Endothelial cell of umbilical vein (primary cell): ENCODE measurements at places on chromosomes 6 and 20.
A peak's percentile ranks its signal among the peaks of the same experiment; 100 is the strongest.

GRCh38 chr20:24701027-24701426 is 231.6 kb downstream of the SYNDIG1 start:
- DNase-seq = no peak

- no peak for DNase-seq
These were observed 13.8 kb downstream of the CFAP206 start for GRCh38 chr6:87421576-87421975.

DNA sequence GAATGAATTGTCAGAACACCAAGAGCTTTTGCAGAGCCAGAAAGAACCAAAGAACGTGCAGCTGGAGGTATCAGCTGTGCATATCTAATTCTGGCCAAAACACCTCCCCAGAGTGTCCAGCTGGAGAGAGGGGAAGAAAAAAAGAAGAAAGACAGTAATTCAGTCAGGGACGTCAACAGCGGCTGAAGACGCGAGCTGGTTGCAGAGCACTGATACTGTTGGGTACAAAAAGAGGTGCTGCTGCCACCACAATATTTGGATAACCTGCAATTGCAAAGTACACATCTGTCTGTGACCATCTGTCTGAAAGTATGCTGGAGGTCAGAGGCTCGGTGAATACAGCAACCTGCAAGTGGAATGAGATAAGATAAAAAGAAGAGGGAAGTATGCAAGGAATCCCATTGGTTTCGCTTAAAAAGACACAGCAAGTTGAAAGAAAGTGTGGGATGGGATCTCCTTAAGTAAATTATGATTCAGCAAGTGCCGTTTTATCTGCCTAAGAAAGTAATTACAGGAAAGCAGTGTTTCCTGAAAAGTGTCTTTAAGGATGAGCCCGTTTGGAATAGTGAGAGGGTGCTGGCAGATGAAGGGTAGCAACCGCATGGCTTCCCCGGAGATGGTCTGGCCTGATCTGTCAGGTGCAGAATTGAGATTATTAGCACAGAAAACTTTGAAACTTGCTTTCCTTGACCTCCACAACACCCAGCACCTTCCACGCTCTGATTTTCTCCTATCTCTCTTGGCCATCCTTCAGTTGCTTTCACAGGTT is 189.9 kb upstream of the PRDM1 start:
- no peak for DNase-seq

DNA sequence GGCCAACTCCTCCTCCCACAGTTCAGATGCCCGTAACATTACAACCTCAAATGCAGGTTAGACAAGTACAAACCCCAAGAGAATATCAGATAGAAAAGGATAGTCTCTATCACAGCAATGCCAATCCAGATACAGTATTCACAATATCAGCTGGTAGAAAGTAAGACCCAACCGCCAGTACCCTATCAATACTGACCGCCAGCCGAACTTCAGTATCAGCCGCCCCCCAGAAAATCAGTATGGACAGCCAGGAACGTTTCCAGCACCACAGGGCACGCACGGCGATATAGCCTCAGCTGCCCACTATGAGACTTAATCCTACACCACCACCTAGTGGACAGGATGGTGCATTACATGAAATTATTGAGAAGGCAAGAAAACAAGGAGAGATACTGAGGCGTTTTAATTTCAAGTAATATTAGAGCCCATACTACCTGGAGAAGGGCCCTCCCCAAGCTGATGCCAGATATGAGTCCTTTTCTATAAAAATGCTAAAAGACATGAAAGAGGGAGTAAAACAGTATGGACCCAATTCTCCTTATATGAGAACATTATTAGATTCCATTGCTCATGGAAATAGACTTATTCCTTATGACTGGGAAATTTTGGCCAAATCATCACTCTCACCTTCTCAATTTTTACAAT is 17.6 kb upstream of the EIF2S2 start:
- peak; percentile 78 for DNase-seq

- DNase-seq = no peak
These were observed 230.8 kb downstream of the BCAS1 start for GRCh38 chr20:53839423-53840176.

DNA sequence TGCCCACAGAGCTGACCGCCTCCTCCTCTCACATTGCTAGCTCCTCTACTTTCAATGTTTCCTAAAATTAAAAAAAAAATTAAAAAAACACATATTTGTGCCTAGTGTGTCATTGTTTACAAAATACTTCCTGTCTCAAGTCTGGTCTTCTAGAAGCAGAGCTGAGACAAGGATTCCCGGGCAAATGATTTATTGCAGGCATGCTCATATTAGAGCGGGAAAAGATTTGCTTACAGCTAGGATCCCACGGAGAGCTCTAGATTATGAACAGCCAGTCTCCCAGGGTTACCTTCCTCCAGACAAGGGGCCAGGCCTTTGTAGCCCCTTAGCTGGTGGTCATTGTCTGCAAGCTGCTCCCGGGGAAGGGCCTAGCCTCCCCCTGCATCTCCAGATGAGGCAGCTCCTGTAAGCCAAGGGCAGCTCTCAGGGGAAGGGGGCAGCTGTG is 9.4 kb downstream of the PACSIN1 start:
- DNase-seq = no peak

GRCh38 chr20:16599257-16599656 is 26.0 kb upstream of the KIF16B start:
- no peak for DNase-seq

DNA sequence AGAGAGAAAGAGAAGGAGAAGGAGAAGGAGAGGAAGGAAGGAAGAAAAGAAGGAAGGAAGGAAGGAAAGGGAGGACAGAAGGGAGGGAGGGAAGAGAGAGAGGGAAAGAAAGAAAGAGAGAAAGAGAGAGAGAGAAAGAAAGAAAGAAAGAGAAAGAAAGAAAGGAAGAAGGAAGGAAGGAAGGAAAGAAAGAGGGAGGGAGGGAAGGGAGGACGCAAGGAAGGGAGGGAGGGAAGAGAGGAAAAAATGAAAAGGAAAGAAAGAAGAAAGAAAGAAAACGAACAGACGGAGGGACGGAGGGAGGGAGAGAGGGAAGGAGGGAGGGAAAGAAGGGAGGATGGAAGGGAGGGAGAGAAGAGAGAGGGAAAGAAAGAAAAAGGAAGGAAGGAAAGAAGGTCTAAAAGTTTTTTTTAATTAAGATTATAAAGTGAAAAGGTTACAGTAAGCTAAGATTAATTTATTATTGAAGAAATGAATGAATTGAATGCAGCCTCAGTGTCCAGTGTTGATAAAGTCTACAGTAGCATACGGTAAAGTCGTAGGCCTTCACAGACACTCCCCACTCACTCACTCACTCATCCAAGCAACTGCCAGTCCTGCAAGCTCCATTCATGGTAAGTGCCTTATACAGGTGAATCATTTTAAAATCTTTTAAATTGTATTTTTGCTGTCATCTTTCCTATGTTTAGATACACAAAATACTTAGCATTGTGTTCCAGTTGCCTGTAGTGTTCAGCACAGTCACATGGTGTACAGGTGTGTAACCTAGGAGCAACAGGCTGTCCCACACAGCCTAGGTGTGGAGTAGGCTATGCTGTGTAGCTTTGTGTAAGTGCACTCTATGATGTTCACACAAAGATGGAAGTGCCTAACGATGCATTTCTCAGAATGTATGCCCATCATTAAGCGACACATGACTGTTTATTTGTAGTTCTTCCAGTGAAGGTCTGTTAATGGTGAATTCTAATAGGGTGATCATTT is 20.3 kb upstream of the ARID1B start:
- DNase-seq = no peak

DNA sequence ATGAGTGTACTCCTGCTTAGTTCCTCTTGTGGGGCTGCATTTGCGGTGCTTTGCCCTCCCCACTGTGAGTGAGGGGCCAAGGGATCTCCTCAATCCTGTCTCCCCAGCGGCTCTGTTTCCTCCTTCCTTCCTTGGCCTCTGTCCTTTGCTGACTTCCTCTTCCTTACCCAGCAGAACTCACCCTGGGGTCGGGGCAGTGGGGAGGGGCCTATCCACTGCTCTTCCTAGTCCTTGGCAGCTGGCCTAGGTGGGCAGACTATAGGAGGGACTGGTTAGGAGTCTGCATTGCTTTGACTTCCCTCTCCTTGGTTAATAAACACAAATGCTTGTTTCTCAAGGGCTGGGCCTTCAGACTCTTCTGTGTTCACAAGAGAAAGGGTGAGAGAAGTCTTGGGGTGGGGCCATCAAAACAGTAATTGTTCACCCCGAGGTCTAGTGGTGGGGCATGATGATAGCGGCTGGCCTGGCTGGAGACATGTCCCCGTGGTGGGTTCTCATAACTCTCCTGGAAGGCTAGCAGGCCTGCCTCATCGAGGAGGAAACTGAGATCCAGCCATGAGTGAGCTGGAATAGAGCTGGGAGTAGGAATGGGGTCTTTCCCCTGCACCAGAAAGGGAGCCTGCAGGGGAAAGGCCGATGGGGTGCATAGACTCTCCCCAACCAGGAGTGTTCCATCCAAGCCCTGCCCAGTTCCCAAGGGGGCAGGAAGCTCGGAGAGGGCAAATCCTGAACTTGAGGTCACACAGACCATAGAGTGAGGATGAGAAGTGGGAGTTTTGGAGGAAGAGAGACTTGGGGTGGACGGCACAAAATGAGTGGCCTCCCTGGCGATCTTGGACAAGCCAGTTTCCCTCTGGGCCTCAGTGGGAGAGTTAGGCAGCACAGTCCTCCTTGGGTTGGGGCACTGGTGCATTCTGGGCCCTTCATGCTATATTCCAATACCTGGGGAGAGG is 12.7 kb downstream of the FAM110A start:
- DNase-seq = no peak

DNA sequence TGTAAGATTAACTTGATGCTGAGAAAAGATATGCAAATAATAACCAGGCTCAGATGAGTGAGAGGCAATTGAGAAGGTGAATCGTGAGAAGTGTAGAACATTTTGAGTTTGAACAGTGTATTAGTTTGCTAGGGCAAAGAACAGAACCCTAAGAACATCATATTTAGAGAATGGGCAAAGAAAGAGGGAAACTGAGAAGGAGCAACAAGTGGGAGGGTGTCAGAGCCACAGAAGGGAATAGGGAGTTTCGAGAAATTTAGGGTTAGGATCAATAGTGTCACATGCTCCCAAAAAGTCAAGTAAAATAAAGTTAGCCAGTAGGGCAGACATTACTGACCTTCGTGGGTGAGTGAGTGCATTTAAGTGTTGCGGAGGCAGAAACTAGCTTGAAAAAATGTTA is 5.5 kb upstream of the FAXC start:
- no peak for DNase-seq

GRCh38 chr6:137414599-137414998 is 79.6 kb downstream of the OLIG3 start:
- DNase-seq = no peak

- DNase-seq = no peak
These were observed 101.1 kb downstream of the CDK19 start for GRCh38 chr6:110714143-110714542.

DNA sequence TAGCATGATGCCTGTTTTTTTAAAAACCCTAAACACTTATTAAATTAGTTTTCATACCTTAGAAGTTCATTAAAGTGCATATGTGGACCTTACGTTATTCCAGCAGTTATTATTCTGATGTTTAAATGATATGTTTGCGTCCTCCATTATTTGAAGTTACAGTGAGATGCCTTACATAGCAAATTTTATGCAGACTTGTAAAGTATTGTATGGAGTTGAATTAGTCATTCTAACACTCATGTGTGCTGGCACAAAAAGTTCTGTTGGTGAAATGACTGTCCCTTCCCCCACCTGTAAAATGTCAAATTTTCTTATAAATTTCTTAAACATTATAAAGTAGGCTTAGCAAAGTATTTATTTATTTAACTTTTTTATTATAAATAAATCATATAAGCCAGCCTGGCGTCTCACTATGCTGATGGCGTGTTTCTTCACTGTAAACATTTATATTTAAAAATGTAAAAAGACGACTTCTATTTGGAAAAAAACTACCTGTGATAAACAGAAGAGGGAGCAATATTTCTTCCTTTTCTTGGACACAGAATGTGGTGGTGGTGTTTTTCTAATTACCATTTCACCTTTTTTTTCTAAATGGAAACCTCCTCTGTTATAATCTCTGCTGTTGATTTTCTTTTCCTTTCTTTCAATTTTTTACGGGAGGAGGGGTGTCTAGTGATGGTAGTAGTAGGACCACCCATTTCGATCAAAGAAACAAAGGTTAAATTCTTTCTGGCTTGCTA is 155.4 kb downstream of the RFPL4B start:
- peak; percentile 34 for DNase-seq

DNA sequence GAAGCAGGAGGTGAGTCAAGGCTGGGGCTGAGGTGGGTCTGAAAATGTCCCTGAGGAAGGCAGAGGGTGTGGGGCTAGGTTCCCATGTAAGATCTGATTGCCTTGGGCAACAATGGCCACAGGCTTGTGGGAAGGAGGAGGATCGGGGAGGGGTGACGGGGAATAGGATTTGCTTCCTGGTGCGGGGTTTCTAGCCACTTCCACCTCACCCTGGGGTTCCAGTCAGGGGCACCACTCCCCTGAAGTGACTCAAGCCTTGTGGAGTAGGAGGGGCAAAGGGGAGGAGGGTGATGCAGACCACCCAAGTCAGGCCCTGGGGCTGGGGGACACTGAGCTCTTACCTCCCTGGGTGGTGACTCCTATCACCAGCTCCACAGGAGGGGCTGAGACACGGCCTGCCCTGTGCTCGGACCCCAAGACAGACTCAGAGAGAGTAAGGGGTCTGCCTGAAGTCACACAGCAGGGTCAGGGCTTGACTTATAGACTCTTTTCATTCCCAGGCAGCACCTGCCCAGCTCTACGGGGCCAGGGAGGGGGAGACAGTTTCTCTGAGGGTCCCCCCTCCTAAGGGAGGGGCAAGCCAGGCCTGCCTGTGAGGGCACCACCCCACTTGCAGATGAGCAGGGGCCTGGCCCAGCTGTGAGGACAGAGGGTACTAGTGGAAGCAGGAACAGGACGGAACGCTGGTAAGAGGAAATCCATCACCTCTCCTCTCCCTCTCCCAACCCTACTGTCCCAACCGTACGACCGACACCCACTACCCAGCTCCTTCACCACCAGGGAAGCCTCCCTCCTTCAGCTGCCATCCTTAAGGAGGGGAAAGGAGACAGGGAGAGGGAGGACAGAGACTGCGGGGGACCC is 12.4 kb upstream of the SPDEF start:
- no peak for DNase-seq

DNA sequence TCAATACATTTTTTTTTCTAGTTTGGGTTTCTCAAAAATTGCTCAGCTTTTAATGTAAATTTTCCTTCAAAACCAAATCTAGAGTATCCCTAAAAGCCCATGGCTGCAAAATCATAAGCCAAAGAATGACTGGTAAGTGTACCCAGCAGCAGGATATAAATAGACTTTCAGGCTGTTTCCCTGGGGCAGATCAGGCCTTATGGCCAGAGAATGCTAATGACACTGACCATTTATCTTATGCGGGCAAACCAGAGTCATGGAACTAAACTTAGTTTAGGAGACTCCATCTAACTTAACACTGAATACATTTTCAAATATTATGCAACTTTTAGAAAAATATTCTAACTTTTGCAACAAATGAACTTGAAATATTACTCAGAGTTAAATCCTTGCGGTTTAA is 7.4 kb downstream of the OSER1 start:
- no peak for DNase-seq

DNA sequence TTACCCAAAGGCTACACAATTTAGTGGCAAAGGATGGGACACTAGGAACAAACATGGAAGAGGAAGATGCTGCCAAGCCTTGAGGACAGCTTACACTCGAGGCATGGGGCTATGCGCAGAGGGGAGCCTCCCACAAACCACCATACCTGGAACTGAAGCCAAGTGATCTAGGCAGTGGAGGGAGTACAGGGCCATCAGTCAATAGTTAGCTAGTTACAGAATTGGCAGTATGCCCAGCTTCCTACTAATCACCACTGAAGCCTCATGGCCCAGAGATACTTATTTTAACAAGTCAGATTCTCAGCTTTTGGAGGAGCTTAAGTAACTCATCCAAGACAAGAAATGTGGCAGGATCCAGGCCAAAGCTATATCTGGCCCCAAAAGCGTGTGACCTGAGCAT is 226.6 kb upstream of the MOCS1 start:
- DNase-seq = no peak
